Naive B cell (primary cell): ENCODE measurements at places on chromosomes 16 and 17.
A peak's percentile ranks its signal among the peaks of the same experiment; 100 is the strongest.

DNA sequence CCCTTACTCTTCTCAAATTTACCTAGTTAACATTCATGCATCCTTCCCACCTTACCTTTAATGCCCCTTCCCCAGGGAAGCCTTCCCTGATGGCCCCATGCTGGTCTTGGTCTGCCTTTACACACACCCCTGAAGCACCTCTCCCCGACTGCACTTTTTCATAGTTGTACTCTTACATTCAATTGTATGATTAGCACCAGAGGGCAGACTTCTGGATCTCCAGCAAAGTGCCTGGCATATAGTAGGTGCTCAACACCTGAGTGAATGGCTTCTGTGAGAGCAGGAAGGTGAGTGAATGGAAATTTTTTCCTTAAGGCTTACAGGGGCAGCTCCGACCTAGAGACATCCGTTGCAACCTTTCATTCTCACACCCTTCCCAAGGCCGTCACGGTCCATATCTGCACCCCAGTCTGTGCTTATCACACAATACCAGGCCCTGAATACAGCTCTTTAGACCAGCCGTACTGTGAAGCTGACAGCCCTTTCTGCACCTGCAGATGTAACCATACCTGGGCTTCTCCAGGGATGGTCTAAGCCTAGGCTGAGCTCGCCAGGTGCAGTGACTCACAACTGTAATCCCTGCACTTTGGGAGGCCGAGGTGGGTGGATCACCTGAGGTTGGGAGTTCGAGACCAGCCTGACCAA, 4.4 kb downstream of the PGAP3 start:
- DNase-seq: no peak
- no peak overlapping the region for H3K4me3 ChIP-seq
- H3K4me1 ChIP-seq: peaks cover 56% of the 10 kb centered on the region
- no peaks in the 10 kb centered on the region for H3K27me3 ChIP-seq

- no peak overlapping the region for H3K4me3 ChIP-seq
- DNase-seq: no peak
- peak overlapping the region; percentile 65 for H3K27ac ChIP-seq
- H3K4me1 ChIP-seq: no peaks in the 10 kb centered on the region
These were observed 118.3 kb upstream of the WSCD1 start for GRCh38 chr17:5951912-5952311.

- H3K4me3 ChIP-seq: peak overlapping the region; percentile 75
- H3K36me3 ChIP-seq: peaks cover 8% of the 10 kb centered on the region
- H3K27me3 ChIP-seq: no peaks in the 10 kb centered on the region
These were observed 7.3 kb downstream of the C16orf54 start for GRCh38 chr16:29738514-29738913.

DNA sequence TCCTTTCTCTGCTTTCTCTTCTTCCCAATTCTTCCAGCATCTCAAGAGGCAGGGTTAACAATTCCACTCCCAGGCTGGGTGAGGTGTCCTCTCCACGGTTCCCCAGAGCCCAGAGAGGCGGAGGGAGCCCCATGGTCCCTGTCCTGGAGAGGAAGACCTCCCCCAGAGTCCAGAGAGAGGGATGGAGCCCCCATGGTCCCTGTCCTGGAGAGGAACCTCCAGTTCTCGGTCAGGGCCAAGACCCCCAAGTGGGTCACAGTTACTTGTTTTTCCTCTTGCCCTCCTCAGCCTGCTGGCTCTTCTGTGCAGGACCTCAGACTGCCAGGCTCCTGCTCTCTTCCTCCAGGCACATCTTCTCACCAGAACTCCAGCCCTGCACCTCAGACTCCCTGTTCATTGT, 135.2 kb downstream of the RPTOR start:
- H3K36me3 ChIP-seq: peaks cover 8% of the 10 kb centered on the region
- peaks cover 22% of the 10 kb centered on the region for H3K4me1 ChIP-seq
- H3K27me3 ChIP-seq: no peaks in the 10 kb centered on the region
- H3K27ac ChIP-seq: peak overlapping the region; percentile 12
- no peak for DNase-seq

- H3K4me3 ChIP-seq: no peak overlapping the region
- H3K27ac ChIP-seq: no peak overlapping the region
- H3K36me3 ChIP-seq: no peaks in the 10 kb centered on the region
- peaks cover 19% of the 10 kb centered on the region for H3K27me3 ChIP-seq
These were observed 28.6 kb upstream of the GPRC5B start for GRCh38 chr16:19913340-19913645.

- H3K27ac ChIP-seq: no peak overlapping the region
- H3K4me3 ChIP-seq: no peak overlapping the region
- DNase-seq: no peak
These were observed 17.1 kb downstream of the LIG3 start for GRCh38 chr17:34997355-34997862.

DNA sequence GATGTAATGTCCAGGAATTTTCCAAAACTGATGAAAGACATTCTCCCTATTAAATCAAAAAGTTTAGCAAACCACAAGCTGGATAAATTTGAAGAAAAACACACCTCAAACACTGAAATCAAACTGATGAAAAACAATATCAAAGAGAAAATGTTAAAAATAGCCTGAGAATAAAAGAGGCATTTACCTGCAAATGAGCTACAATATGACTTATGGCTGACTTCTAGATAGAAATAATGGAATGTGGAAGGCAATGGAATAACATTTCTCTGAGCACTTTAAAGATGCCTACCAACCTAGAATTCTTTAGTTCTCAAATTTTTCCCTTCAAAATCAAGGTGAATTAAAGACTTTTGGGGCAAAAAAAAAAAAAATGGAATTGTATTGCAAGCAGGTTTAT, 52.4 kb upstream of the HSBP1 start:
- peaks cover 7% of the 10 kb centered on the region for H3K36me3 ChIP-seq
- DNase-seq: no peak
- no peak overlapping the region for H3K27ac ChIP-seq
- H3K27me3 ChIP-seq: peaks cover 35% of the 10 kb centered on the region

DNA sequence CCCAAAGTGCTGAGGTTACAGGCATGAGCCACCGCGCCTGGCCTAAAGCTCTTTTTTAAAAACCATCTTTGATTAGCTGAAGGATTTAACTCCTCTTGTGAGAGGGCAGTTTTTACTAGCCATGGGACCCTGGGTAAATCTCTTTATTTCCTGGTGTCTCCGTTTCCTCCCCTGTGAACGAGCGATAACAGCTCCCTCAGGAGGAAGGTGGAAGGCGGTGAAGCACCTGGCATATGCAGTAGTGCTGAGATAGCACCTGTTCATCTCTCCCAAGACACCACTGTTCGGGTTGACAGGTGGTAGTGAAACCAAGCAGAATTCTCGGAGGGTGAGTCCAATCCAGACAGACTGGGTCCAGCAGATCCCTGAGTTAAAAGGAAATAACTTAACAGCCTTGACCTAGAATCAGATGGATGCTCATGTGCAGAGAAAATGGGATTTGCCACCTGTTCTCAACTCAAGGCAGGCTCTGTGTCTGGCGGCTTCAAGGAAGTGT, 86.2 kb downstream of the CRISPLD2 start:
- no peak overlapping the region for H3K27ac ChIP-seq
- no peaks in the 10 kb centered on the region for H3K4me1 ChIP-seq
- no peak for DNase-seq
- peaks cover 4% of the 10 kb centered on the region for H3K27me3 ChIP-seq
- peaks cover 3% of the 10 kb centered on the region for H3K36me3 ChIP-seq

DNA sequence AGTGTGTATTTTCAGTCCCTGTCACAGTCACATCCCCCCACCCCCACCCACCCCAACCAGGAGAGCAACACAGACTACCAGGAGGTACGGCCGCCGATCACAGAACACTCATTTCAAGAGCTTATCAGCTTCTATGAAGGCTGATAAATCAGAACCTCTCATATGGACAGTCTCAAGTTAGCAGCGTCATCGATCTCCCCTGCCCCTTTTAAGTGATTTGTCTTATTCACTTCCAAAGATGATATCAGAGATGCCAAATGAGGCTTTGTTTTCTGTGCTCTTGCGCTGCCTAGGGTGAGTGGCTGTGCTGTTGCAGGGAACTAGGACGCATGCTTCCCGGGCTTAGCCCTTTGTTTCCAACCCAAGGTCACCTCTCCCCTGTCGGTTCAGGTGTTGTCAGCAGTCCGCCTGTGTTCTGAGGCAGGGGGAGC, 26.8 kb upstream of the PMFBP1 start:
- peaks cover 4% of the 10 kb centered on the region for H3K36me3 ChIP-seq
- peaks cover 16% of the 10 kb centered on the region for H3K4me1 ChIP-seq
- no peaks in the 10 kb centered on the region for H3K27me3 ChIP-seq
- no peak for DNase-seq
- H3K27ac ChIP-seq: no peak overlapping the region

DNA sequence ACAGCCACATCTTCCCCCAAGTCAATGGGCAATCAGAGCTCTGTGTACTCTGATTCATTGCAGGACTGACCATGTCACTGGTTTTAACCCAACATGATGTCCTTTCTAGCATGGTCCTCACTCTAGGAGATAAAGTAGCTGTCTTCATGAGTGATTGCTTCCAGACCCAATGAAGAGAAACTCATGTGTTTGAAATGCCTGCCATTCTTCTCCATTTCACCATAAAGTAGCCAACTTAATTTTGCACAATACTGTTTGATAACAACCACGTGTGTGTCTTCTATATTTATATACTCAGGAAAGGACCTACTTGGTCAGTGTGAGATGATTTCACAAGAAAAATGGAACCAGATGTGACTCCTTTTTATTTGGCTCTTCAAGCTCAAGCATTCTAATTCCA, 172.5 kb downstream of the AXIN2 start:
- H3K4me1 ChIP-seq: no peaks in the 10 kb centered on the region
- H3K27ac ChIP-seq: no peak overlapping the region
- H3K27me3 ChIP-seq: peaks cover 30% of the 10 kb centered on the region
- no peak for DNase-seq

GRCh38 chr16:17160285-17160853, 310.4 kb downstream of the XYLT1 start:
- no peak overlapping the region for H3K27ac ChIP-seq
- no peak overlapping the region for H3K4me3 ChIP-seq
- no peak for DNase-seq
- peaks cover 44% of the 10 kb centered on the region for H3K4me1 ChIP-seq
- peaks cover 22% of the 10 kb centered on the region for H3K36me3 ChIP-seq

DNA sequence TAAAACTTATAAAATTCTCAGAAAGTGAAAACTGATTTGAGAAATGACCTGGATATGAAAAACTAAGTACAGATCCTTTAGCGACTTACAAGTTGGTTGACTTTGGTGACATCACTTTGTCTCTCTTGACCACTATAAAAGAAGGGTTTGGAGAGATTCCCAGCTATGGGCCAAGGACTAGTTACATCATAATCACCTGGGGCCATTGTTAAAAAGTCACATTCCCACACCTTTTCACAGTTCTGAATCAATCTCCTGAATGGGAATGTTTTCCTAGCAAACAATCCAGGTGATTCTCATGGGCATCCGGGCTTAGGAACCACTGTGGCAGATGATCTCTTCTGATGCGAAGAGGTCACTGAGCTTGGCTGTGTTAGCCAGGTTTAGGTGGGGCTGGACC, 620 bp upstream of the VWA3A start:
- no peak overlapping the region for H3K4me3 ChIP-seq
- H3K4me1 ChIP-seq: peaks cover 5% of the 10 kb centered on the region
- no peak for DNase-seq
- peaks cover 7% of the 10 kb centered on the region for H3K27me3 ChIP-seq
- H3K27ac ChIP-seq: no peak overlapping the region
- no peaks in the 10 kb centered on the region for H3K36me3 ChIP-seq

- peaks cover 34% of the 10 kb centered on the region for H3K27me3 ChIP-seq
- peaks cover 11% of the 10 kb centered on the region for H3K4me1 ChIP-seq
- H3K4me3 ChIP-seq: no peak overlapping the region
- peaks cover 6% of the 10 kb centered on the region for H3K36me3 ChIP-seq
- no peak overlapping the region for H3K27ac ChIP-seq
These were observed 40.7 kb upstream of the MAP3K14 start for GRCh38 chr17:45357364-45357997.

- no peaks in the 10 kb centered on the region for H3K36me3 ChIP-seq
- H3K4me1 ChIP-seq: peaks cover 8% of the 10 kb centered on the region
These were observed 25.9 kb downstream of the ZFHX3 start for GRCh38 chr16:73021866-73022495.

DNA sequence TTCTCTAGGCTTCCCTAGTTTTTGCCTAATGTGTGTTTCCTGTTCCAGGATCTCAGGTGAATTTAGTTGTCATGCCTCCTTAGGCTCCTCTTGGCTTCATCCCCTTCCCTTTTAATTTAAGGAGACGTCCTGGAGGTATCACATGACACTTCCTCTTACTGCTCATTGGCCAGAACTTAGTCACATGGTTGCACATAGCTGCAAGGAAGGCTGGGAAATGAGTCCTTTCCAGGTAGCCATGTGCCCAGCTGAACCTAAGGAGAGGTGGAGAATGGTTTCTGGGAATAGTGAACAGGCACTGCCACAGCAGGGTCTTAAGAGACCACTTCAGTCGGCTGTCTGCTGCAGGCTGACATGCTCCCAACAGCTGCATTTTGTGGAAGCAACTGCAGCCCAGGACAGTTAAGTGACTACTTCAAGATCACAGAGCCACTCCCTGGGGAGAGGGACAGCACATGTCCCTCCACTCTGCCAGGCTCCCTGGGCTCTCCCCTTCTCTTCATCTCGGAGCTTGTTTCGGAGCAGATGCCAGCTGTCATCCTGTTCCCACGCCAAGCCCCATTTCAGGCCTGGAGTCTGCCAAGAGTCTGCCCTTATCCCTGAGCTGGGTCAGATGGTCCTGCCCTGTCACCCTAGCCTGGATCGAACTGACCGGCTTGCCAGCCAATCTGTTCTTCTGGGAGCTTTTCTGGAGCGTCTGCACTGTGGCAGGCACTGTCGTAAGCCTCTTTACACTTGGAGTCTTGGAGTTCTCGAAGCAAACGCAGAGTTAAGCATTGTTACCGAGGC, 81.4 kb upstream of the FOXF1 start:
- H3K4me1 ChIP-seq: no peaks in the 10 kb centered on the region
- H3K27me3 ChIP-seq: peaks cover 27% of the 10 kb centered on the region
- no peak overlapping the region for H3K4me3 ChIP-seq
- no peaks in the 10 kb centered on the region for H3K36me3 ChIP-seq
- DNase-seq: no peak

DNA sequence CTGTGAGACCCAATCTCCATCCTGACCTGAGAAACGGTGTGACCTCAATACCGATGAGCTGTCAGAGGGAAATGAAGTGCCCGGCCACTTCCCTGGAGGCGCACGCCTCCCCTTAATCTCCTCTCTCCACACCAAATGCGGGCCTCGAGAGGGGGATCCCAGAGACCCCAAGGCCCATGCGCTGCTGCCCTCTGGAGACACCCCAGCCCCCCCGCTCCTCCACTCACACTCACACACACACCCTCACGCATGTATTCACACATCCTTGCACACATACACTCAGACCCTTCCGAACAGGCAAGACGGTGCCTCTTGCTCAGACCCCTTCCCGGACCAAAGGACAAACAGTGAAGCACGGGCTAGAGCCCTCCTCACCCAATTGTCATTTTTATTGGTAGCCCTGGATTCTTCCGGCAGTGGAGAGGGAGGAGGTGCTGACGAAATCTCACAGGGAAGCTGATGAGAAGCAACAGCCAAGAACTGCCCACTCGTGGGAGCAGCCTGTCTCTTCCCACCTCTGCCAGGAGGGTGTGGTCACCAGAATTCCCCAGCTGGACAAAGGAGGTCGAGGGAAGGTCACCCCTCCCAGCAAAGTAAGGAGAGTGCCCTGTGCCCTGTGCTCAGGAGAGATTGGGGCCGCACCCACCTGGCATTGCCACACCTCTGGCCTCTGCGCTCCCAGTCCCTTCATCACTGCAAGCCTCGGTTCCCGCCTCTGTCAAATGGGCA, 136.0 kb upstream of the TNRC6C start:
- H3K27ac ChIP-seq: no peak overlapping the region
- peaks cover 10% of the 10 kb centered on the region for H3K36me3 ChIP-seq
- no peak for DNase-seq
- H3K27me3 ChIP-seq: peaks cover 71% of the 10 kb centered on the region
- H3K4me3 ChIP-seq: no peak overlapping the region

- H3K4me3 ChIP-seq: peak overlapping the region; percentile 96
- DNase-seq: no peak
- peaks cover 23% of the 10 kb centered on the region for H3K4me1 ChIP-seq
- H3K27ac ChIP-seq: peak overlapping the region; percentile 94
- H3K27me3 ChIP-seq: no peaks in the 10 kb centered on the region
These were observed 805 bp upstream of the C16orf95 start for GRCh38 chr16:87317750-87318644.
